ENCODE measurements at places on chromosomes 4 and X. TPM values are rescaled to one million over a fixed set of nuclear protein-coding genes. Genes with fewer than 3 reads are reported as not detected.

ASB9 gene
- 2.2 TPM for total RNA-seq

PDGFRA gene
- total RNA-seq = 2.9 TPM

POF1B gene
- total RNA-seq = not detected

NUDT11 gene
- total RNA-seq = 8.5 TPM

NLRP2B gene
- total RNA-seq = not detected

IL2 gene
- not detected for total RNA-seq

USP17L27 gene
- total RNA-seq = not detected

EDA2R gene
- 2.0 TPM for total RNA-seq

LUZP4 gene
- not detected for total RNA-seq

FAT4 gene
- 18.5 TPM for total RNA-seq

RENBP gene
- total RNA-seq = 0.98 TPM

CLTRN gene
- 0.16 TPM for total RNA-seq

ZDHHC15 gene
- total RNA-seq = under 0.01 TPM

RS1 gene
- total RNA-seq = not detected

MND1 gene
- 1.4 TPM for total RNA-seq

KLHL34 gene
- not detected for total RNA-seq

FRMPD4 gene
- not detected for total RNA-seq

MAGEB1 gene
- not detected for total RNA-seq

CCSER1 gene
- 0.65 TPM for total RNA-seq

SSX2 gene
- total RNA-seq = not detected

PDE6B gene
- 29.0 TPM for total RNA-seq

ZNF718 gene
- 3.4 TPM for total RNA-seq

MMGT1 gene
- 15.7 TPM for total RNA-seq

CYBB gene
- total RNA-seq = not detected

HTR2C gene
- not detected for total RNA-seq

BBS12 gene
- 1.1 TPM for total RNA-seq

GPR82 gene
- total RNA-seq = not detected

EDNRA gene
- total RNA-seq = 15.0 TPM

NRK gene
- total RNA-seq = 17.1 TPM

TXK gene
- total RNA-seq = 0.13 TPM

HGFAC gene
- not detected for total RNA-seq

GAGE12E gene
- not detected for total RNA-seq

ASB12 gene
- total RNA-seq = not detected

FAM236C gene
- total RNA-seq = not detected

SYNPO2 gene
- 2.2 TPM for total RNA-seq

INTU gene
- 2.3 TPM for total RNA-seq

ABCD1 gene
- total RNA-seq = 22.2 TPM

FTHL17 gene
- not detected for total RNA-seq

PIN4 gene
- total RNA-seq = 3.8 TPM

SRPX2 gene
- 1.8 TPM for total RNA-seq

ADH1A gene
- total RNA-seq = not detected

KLHL13 gene
- 21.2 TPM for total RNA-seq

AR gene
- total RNA-seq = 0.25 TPM
